ENCODE measurements at places on chromosomes 2 and 18.

- no peak for DNase-seq
Observed at GRCh38 chr2:229170916-229171315, 100.2 kb downstream of the PID1 start.

DNA sequence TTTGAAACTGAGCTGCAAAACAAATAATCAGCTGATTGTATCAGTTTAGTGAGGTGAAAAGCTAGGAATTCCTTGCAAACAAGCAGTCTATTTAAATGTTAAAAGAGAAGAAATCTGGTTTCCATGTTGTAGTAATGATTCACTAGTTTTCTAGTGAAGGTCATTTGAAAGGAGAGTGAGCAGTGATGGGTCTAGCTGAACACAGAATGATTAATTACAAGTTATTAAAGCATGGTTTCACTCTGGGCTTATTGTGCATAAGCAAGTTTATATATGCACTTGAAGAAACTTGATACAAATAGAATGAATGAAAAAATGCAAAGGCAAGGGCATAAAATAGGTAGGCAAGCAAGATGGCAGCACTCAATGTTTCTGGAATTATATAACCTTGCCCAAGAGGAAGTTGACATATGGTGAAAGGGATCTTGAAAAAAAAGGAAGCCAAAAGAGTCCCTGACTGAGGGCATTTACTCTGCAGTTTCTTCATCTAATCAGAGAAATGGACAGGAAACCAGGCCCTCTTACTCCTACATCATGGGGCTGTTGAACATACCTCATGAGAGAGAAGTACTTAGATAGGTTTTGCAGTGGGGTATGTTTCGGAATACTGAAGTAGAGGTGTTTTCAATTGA lies 53.2 kb downstream of the PLCL1 start:
- DNase-seq, result no peak

- DNase-seq, result no peak
Observed at GRCh38 chr2:238645095-238645494, 202.8 kb upstream of the TWIST2 start.

DNA sequence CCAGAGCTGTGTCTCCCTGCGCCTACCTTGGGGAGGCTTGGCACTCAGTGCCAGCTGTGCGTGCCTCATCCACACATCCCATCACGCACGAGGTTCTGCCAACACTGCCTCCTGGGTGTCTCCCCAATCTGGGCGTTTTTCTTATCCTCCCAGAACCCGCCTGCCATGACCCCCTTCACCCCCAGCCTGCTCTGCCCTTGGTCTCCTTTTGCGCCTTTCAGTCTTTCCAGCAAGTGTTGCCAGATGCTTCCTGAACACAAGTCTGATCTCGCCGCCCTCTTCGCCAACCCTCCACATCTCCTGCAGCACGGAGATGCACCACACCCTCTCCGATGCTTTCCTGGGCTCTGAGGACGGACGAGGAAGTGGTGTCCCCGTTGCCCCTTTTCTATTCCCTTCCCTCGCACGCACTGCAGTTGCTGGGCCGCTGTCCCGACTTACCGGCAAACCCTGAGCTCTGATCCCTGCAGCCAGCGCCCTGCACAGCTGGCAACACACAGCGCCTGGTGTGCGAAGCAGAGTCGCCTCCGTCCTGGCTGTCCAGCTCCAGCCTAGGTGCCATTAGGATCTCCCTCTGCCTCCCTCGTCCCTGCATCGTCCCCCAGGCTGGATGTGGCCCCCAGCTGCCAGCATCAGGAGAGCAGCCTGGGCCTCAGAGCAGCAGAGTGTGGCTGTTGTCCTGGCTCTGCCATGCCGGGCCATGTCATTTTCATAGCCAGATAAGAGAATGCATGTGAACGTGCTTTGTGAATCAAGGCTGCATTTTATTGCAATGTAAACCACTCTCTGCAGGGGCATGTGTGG lies 22.6 kb upstream of the ALLC start:
- DNase-seq, result no peak

DNA sequence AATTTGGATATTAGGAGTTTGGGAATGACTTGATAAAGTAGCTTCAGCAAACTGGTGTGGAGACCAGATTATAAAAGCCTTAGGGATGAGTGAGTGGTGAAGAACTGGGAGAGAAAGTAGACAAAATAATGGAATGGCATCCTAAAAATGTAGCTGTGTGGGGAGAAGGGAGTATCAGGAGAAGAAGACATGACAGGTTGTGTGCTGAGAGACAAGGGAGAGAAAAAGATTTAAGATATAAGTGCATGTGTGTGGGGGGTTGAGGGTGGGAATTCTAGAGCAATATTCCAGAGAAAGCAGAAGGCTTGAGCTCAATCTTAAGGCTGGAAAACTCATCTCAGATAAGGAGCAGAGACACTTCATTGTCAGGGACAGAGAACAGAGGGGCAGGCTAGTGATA lies 159.5 kb downstream of the HNMT start:
- DNase-seq, result no peak

DNA sequence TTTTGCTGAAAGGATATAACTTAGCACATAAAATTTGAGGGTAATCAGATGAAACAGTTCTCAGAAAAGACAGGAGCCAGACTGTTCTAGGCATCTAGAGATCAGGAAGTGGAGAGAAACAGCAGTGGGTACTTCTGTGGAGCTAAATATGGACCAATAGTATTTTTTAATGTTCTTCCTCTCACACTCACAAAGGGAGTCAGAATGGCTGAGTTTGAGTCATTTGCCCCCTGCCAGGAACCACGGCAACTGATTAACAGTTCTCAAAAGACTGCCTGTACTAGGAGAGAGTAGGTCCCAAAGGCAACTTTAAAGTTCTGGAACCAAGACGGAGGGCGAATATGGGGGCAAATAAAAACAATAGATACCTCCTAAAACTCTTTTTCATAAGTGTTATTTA lies 107.5 kb downstream of the GULP1 start:
- DNase-seq, result no peak

DNA sequence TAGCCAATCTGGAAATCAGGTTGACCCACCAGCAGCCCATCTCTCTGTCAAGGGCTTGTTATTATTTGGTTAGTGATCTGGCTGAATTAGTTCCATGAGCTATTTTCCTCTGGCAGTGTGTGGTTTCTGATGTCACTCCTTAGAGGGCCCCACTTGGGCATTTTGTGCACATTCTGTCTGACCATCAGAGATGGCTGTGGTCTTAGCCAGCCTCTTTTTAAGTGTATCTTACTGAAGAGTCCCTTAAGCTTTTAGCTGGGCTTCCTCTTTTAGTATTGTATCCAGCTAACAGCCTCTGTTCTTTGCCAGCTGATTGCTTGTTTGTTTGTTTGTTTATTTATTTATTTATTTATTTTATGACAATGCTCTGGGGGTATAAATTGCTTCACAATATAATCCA lies 951.1 kb upstream of the CNTNAP5 start:
- no peak for DNase-seq

DNA sequence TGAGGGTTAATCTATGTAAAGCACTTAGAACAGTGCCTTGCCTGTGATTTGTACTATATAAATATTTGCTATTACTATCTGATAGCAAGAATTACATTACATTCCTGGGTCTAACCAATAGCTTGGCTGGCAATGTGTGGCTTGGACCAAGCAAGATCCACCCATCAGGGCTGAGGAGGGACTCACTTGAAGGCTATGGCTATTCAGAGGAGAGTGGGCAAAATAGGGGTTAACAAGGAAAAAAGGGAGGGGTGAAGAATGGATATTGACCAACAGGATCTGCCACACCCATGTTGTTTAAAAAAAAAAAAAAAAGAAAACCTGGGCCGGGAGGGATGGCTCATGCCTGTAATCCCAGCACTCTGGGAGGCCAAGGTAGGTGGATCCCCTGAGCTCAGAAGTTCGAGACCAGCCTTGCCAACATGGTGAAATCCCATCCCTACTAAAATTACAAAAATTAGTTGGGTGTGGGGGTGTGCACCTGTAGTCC lies 20.0 kb upstream of the TMBIM1 start:
- DNase-seq, result no peak

- DNase-seq, result no peak
Observed at GRCh38 chr2:17857021-17857420, 21.4 kb upstream of the KCNS3 start.

DNA sequence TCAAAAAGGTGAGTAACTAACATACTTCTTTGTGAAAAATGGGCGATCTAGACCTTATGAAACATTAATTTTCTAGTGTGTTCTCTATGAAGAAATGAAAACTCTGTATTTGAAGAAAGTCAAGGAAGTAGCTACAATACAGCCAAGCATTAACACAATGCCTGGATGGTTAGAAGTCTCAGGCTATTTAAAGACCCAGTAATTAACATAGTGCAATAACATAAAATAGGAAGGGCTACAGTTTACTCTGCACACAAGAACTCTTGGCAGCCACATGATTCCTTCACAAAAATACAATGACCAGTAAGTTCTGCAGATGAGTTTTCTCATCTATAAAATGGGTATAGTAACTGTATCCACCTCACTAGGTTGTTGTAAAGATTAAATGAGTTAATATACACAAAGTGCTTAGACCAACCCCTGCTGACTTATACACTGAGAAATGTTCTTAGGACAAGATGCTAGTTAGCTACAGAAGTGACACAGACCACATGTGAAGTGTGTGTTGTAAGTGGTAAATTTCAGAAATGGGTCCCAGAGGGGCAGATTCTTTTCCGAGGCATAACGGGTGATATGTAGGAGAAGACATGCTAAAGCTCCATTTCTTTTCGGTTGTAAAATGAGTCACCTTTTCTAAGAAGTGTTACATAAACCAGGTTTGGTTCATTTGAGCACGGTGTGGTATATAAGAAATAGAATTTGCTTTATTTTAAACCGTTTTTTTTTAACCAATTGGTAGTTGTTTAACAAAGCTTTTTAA lies 61.8 kb downstream of the CXCR4 start:
- no peak for DNase-seq

DNA sequence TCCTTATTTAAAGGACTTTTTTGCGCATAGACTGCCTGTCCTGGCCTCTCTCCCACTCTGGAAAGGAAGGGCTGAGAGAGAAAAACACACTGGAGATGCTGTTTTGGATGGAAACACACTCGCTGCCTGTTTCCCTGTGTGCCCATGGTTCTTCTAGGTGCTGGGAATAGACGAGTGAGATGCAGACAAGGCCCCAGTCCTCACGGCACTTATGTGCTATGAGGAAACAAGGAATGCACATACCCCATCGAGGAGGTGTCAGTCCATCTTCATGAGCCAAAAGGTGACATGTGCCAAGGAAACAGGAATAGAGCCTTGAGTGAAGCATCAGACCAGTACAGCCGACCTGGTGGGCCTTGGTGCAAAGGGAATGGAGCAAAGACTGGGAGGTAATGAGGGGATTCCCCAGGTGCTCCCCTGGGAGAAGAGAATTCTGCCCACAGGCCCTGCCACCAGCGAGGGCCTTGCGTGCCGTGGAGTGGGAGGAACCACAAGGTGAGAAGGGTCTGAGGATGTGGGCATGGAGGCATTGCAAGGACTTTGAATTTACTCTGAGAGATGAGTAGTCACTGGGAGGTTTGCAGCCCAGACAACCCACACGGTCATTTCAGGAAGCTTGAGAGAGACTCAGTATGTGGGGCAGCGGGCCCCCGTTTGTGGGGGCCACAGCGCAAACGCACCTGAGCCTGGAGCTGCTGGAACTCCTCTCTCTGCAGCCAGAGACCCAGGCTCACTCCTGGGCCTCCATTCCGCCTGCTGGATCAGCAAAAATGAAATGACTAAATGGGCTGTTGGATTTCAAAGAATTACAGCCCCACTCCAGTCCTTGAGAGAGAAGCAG lies 197.5 kb upstream of the COPS8 start:
- DNase-seq, result no peak

- no peak for DNase-seq
Observed at GRCh38 chr2:178627401-178627800, 147.1 kb downstream of the PLEKHA3 start.

DNA sequence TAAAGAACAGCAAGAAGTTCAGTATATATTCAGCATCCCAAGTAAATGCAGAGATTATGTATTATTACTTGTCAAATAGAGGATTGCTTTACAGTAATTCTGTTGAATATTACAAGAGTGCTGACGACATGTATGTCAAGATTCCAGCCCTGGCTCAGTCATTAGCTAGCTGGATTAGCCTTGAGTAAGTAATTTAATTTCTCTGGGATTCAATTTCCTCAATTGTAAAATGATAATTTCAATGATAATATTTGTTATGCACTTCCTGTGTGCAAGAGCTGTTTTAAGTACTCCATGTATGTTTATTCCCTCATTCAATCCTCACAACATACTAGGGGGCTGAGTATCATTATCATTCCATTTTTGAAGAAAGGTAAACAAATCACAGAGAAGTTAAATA lies 44.0 kb downstream of the TCF4 start:
- no peak for DNase-seq

DNA sequence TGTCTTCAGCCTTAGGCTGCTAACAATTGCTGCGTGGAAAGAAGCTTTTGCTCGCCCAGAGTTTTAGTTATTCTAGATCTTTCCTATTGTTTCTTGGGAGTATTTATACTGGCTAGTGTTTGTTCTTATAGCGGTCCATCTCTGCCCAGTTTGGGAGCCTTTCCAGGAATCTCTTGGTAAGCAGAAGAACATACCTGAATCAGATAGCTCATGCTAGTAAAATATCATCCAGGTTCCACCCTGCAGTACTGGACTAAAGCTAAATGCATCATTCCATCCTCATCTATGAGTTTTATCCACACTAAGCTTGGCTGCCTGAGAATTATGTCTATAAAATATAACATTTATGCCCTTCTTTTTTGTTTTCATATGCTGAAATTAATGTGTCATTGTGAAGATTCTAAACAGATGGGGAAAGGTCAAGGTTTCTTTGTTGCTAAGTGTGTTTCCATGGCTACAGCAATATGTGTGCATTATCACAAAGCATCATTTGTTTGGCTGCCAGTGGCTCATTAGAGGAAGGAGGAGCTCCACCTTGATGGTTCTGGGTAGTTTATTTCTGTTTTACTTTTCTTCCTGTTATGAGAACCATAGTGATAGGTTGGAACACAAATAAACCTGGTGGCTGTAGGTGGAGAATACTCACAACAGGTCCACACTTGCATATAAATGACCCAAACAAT lies 182.8 kb downstream of the PIK3C3 start:
- DNase-seq, result no peak

DNA sequence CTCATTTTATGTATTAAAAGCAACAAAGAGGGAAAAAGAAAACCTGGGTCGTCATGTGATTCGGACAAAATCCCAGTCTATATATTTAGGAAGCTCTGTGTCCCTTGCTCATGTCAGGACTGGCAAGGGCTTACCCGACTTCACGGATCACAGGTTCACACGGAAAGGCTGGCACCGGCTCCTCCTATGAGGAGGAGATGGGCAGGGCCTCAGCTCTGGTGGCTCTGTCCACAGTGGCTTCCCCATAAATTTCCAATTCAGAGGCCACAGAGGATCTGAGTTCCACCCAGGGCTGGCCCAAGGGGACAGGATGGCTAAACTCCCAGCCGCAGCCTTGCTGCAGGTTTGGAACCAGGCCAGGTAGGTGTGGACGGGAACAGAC lies 186.8 kb downstream of the BCL2 start:
- DNase-seq, result no peak

DNA sequence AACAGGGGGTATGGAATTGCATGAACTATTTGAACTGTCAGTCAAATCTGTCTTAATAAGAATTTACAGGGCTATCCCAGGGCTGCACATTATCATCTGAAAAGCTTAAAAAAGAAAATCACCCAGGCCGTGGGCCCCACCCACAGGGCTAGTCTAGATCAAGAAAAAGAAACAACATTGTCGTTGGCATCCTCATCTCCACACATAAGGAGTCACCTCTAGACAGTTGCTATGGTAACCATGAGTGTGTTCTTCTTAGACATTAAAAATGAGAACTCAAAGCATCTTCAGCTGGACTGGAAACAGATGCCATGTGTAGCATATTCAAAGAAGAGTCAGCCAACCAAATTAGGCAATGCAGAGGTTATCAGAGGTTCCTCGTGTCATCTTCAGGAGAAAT lies 72.3 kb upstream of the CPO start:
- DNase-seq, result no peak
